ENCODE measurements at places on chromosomes 5 and 9.

GRCh38 chr9:120161776-120162175 is 418.2 kb downstream of the CDK5RAP2 start:
- no peak for DNase-seq

DNA sequence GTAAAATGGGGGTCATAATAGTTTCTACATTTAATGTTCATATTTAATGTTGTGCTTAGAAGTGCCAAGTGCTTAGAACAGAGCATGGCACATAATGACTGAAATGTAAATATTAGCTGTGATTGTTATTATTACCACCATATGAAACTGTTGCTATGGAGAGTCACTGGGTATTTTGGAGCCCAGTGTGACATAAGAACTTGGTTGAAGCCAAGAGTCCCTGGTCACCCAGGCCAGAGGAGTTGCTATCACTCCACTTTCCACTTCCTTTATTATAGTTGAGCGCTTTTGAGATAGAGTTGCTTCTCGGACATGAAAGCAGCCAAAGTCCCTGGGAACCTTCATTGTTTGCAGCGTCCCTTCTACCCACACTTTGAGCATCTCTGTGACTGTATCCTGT is 77.1 kb downstream of the MAP1B start:
- no peak for DNase-seq

- DNase-seq: peak; percentile 66
Observed at GRCh38 chr9:76215066-76215465, 179.2 kb downstream of the RFK start.

- DNase-seq: no peak
Observed at GRCh38 chr5:2334719-2335118, 416.8 kb downstream of the IRX2 start.

DNA sequence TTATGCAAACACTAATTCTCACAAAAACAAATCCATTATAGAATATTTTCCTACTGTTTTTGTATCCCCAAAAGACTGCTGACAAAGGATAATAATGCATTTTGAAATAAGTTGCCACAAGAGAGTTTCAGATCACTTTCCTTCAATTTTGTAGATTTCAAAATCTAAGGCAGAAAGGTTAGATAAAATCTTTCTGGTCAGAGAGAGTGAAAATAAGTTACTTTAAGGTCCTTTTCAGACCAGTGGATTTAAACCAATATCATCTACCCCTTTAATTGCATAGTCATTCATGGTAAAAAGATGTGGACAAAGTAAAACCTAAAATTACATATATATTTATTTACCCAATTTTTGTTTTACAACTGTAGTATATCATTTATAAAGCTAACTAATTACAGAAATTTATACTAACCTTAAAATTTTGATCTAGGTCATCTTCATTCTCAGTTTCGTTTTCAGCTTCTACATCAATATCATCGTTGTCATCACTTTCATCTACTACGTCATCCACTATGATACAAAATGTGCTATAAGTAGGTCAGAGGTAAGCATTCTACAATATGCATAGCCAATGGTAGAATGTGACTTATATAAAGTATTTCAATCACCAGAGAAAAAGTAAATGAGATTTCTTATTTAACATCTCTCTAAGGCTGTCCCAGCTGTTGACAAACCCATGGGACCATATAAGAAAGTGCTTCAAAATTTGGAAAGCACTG is 95.7 kb downstream of the AGTPBP1 start:
- no peak for DNase-seq

DNA sequence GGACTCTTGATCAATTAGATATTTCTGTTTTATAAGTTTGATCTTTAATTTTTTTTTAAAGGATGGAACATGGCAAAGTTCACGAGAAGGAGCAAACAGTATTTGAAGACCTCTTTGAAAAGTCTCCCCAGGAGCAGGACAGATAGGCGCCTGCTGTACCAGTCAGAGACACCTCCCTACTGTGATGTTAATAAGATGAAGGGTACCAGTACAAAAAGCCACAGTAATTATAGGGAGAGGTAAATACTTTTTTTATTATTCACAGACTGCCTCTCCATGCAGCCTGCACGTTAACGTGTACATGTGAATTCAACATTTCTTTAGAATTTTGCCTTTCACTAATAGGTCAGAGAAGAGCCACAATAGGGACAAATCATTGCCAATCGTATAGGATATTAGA is 146.5 kb upstream of the CDH6 start:
- no peak for DNase-seq

GRCh38 chr5:167587772-167588437 is 703.5 kb upstream of the WWC1 start:
- DNase-seq: peak; percentile 87

- no peak for DNase-seq
Observed at GRCh38 chr5:76264681-76265080, 138.4 kb upstream of the IQGAP2 start.

DNA sequence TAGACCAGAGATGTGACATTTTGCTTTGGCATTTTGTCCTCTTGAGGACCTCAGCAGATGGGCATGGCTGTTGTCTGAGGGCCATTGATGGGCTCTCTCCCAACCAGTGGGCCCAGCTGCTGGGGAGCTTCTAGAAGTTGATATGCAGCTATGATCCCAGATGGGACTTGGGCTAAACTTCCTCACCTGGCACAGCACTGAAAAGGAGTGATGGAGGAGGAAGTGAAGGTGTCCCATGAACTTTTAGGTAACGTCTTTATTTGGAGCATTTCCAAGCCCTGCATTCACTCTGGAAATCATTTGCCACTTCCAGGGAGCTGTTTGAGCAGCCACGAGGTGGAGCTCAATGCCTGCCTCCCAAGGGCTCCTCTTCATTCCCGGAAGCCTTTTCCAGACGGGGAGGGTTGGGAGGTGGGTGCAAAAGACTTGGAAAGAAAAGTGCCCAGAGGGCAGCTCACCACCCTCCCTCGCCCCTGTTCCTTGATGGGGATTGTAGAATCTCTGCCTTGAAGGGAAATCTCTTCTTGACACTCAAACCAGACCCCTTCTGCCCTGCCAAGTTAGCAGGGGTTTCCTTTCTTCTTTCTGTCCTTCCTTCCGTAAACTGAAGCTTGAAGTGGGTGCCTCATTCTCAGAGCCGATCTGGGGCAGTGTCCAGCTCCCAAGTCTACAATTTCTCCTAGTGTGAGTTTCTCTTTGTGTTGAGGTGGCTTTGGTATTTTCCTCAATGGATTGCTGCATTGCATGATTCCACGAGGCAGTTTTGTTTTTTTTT is 18.1 kb upstream of the NEUROG1 start:
- peak; percentile 86 for DNase-seq

Measured in endodermal cell (in vitro differentiated cells).